ENCODE measurements at places on chromosomes 7 and 10.

DNA sequence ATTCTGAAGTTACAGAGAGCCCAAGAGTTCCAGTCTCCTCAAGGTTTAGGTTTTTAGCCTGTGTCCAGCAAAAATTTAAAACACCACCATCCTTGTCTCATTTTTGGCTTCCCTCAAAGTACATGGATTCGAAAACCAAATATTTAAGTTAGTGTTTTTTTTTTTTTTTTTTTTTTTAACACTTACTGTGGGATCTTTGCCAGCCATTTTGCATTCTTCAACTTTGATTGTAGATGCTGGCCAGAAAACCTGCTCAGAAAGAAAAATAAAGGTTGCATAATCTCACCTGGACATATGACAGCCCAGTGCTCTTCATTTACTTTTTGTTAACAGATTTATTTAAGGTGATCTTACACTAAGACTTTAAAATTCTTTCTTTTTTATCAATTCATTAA lies 91.6 kb downstream of the SEMA3C start:
- no peak for DNase-seq

DNA sequence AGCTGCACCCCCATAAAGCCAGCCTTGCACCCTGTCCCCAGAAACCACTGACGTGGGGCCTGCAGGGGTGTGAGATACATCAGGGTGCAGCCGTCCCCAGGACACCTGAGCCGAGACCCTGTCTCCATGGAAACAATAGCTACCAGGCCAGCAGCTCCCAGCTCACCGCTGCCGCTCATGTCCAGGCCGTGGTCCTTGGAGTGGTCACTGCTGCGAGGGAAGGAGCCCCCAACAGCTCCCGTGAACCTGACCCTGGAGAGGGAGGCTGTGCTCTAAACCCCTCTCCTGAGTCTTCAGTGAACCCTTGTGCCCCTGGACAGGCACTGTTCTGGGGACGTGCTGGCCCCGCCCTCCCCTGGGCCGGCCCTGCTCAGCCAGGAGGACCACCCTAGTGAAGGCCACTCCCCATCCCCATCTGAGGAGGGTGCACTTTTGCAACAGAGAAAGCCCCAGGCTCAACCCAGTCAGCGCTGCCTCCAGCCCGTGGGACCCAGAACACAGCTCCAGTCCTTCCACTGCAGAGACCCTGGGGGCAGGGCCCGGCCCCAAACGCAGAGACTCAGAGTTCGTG lies 19.6 kb upstream of the INPP5A start:
- DNase-seq, result no peak

DNA sequence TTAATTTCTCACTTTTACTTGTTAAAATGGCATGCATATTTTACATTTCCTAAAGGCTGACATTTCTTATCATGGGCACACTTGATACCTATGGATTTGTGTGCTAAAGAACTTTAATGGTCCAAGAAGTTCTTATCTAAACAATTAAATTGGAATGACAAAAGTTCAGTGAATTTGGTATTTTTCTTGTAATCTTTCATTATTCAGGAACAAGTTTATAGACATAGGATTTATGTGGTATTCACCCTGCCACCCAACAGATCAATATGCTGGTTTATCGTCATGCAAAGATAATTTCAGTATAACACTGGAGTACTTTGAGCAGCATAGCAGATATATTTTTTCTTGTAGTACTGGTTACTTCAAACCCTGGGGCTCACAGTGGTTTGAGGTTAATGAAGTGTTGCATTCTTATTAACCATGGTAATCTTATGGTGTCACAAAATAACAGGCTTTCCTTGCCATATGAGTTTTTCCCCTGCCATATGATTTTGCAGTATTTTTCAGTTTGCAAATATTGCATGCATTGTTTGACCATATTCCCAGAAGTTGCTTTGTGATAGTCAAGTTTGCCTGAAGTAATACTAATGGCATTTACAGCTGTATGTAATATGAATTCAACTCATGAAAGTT lies 148.8 kb downstream of the PPP1R9A start:
- DNase-seq, result no peak

DNA sequence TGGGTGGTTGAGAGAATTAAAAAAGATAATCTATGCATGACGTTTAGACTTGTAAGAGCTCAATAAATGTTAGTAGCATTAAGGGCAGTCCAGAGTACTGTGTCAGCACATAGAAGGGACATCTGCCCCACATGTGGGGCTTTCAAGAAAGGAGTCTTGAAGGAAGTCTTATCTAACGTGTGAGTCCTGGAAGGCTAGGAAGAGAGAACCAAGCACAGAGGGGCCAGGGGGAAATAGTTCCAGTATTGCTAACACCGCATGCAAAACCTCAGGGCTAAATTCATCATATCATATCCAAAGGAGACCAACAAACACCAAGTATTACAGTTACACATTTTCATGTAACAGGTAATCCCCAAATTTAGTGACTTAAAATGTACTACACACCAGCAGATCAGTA lies 122.7 kb downstream of the AOAH start:
- DNase-seq, result no peak

- DNase-seq, result no peak
These were observed 705.5 kb downstream of the POM121L12 start for GRCh38 chr7:53740971-53741370.

GRCh38 chr7:20310963-20311742 lies 19.5 kb upstream of the ITGB8 start:
- no peak for DNase-seq

DNA sequence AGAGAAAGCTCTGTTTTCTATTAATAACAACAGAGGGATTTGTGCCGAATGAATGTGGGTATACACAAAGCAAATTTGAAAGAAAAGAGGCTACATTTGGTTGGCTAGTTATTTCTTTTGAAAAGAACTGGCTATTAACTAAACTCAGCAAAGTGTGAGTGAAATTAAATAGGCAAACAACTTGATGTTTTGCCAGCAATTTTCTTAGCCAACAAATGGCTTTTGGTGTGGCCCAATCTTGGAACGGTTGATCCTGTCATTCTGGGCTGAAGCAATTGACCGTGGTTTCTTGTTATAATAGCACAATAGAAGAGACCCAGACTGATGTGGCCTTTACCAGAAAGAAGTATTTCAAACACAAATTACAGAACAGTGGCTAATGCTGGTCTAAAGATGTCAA lies 898.6 kb downstream of the KCNMA1 start:
- DNase-seq, result no peak

DNA sequence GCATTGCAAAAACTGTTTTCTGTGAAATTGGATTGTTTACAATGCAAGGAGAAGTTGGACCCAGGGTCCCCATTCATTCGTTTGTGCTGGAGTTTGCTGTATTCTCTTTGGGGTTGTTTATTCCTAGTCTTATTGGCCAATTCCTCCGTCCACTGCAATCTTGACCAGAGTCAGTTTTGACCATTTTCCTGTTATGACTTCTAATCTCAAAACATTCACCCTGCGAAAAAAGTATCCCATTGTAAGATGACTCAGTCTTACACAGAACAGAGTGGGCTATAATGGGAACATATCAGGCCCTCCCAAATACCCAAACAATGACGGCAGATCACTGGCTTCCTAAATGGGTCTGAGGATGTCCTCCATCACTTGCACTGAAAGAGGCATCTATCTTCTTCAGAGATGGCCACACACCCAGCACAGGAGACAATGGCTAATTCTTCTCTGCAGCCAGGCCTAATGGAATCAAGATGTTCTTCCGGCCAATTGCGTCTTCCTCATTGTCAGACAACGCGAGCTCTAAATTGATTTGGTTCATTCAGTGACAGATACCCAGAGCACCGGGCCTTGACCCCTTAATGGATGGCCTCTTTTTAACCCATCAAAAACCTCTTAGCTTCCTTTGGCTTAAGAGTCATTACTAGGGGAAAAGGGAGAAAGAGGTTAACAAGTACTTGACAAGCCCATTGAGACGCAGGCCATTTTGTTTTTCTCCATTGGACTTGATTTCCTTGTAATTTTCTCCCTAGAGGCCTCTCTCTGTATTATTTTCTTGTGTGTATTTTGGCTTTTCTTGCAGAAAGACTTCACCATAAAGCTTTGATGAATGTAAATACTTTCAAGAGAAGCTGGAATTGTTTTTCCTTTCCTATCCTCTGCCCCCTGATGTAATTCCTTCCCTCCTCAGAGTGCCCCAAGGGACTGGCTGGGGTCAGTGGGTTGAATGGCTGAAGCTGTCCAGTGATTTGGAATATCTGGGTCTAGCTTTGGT lies 129.6 kb downstream of the PRPF18 start:
- no peak for DNase-seq

GRCh38 chr10:104099269-104099668 lies 13.6 kb upstream of the COL17A1 start:
- no peak for DNase-seq

- no peak for DNase-seq
These were observed 5.8 kb downstream of the GRIFIN start for GRCh38 chr7:2470204-2471021.

DNA sequence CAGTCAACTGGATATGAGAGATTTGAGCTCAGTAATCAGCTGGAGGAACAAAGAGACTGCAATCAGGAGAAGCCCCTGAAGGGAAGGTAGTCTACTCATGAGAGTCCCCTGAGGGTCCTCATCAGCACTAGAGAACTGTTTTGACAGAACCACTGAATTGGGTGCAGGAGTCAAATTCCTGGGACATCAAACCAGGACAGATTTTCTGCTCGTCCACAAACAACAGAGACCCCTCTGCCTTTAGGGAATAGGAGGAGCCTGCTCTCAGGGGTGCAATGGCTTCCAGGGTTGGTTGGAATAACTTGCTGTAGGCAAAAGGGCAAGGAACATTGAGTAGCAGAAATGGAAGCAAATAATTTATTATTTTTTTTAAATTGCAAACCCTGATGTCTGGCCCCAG lies 21.9 kb upstream of the NEUROD6 start:
- no peak for DNase-seq

DNA sequence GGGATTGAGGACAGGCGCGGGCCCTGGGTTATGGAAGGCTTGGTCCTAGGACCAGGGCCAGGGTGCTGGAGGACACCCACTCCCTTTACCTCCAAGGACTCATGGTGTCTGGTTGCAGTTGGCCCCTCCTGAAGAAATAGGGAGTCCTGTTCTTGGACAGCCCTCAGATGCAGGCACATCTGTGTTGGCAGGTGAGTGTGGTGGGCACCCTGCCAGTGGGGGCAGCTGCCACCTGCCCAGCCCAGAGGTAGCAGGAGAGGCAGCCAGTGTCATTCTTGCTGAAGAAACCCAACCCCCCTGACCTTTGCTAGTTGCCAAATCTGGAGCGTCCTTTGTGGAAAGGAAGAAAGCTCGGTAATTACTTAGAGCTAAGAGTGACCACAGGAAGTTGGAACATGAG lies 8.3 kb downstream of the GALNT17 start:
- no peak for DNase-seq

DNA sequence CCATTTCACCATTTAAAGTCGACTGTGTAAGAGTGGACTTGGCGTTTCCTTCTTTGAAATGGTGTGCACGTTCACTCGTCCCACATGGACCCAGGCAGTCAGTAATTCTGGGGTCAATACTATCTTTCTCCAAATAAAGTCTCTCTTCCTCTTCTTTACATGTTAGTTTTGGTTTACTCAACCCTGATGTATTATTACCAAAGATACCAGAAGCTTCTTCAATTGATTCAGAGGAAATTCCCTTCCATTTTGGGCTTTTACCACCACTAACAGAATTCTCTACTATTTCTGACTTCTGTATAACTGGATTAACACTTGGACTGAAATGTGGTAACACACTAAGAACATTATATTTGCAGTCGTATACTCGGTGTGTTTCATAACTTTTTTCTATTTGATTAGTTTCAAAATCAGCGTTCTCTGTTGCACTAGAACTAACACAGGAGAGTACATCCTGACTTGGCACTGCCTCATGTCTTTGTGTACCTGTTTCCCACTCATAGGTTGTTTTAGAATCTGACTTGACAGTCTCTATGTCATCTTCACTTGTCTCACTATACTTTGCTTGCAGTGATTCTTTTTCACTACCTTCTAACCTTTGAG lies 60.8 kb downstream of the LARP4B start:
- DNase-seq, result no peak

DNA sequence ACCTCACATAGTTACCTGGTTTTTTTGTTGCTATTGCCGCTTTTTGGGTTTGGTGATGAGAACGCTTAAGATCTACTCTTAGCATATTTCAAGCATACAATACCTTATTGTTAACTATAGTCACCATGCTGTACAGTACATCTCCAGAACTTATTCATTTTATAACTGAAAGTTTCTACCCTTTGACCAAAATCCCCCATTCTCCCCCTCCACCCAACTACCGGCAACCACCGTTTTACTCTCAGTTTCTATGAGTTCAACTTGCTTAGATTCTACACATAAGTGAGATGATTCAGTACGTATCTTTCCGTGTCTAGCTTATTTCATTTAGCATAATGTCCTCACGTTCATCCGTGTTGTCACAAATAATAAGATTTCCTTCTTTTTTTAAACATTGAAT lies 86.7 kb upstream of the IL6 start:
- no peak for DNase-seq

GRCh38 chr10:99457813-99458212 lies 27.4 kb upstream of the GOT1 start:
- DNase-seq, result no peak

DNA sequence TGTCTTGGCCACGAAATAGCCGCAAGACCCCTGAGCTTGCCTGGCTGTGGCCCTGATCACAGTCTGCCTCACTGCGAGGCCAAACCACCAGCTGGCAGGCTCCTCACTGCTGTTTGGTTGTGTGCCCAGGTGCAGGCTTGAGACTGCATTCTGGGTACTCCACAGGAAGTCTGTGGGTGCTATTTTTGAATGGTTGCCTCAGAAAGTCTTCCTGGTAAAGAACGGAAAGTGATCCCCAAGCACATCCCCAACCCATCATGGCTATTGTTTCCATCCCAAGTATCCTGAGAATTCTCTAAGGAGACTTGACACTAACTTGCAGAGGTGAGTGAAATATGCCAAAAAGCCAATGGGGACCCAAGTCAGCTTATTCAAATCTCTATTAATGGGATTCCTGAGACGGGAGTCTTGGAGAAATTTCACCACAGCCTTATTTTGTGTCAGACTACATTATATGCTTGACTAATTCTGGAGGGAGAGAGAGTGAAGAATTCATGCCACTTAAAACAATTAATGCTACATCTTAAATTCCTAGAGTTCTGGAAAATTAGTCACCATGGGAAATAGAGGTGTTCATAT lies 170.9 kb downstream of the RAMP3 start:
- DNase-seq, result no peak

- no peak for DNase-seq
These were observed 29.4 kb upstream of the GATAD1 start for GRCh38 chr7:92417913-92418312.

DNA sequence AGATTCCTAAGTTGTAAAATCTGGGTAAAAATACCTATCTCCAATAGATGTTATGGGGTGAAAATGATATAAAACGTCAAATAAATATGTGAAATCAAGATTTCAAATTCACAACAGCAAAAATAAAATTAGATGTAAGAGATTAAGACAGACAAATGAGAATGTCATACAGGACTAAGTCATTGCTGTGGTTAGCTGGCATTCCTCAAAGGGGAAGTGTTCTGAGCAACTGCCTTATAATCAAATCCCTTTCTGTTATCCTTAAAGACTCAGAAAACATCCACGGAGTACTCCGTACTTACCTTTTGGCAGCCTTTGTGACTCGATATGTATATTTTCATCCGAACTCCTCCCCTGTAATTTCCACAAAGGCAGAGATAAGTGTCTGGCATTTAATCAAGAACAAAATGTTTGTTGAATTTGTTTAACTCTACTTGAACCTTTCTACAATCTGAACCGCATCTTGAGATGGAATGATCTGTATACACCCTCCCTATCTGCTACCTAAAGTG lies 559.6 kb downstream of the GATA3 start:
- no peak for DNase-seq

- DNase-seq, result no peak
These were observed 543.3 kb downstream of the CALN1 start for GRCh38 chr7:71868797-71869196.
